ENCODE measurements at places on chromosomes 11 and 22.
A peak's percentile ranks its signal among the peaks of the same experiment; 100 is the strongest.

GRCh38 chr11:105273660-105274280, 134.2 kb upstream of the CARD18 start:
- no peak for DNase-seq

GRCh38 chr11:46987183-46987582, 50.6 kb downstream of the CSTPP1 start:
- DNase-seq: no peak

DNA sequence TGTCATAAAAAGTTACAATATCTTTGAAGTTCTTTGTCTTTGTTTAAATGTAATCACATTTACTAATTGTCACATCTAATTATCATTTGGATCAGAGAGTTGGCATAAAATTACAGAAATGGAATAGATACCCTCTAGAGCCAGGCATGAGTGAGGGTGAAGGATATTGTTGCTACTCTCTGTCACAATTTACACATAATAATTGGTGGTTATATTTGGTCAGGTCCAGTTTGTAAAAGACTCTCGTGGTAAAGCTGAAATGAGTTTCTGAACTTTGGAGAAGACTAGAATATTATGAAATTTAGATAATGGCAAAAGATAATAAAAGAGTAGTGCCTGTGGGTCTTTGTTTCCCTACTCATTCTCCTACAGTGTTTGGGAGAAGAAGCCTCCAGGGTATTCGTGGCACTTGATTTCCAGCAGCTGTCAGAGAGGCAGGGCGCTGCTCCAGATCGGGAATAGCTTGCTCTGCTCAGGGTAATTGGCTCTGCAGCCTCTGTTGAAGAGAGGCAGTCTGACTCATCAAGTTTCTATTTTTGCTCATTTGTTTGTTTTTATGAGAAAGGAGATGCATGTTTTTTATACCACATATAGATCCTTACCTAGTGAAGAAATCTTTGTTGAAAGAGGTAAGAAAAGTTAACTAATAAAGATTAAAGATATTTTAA, 349.9 kb downstream of the CNTN5 start:
- DNase-seq: no peak

GRCh38 chr22:33109514-33110430, 51.6 kb upstream of the SYN3 start:
- no peak for DNase-seq

- DNase-seq: peak; percentile 84
These were observed 5.3 kb upstream of the LRRN4CL start for GRCh38 chr11:62694455-62695167.

DNA sequence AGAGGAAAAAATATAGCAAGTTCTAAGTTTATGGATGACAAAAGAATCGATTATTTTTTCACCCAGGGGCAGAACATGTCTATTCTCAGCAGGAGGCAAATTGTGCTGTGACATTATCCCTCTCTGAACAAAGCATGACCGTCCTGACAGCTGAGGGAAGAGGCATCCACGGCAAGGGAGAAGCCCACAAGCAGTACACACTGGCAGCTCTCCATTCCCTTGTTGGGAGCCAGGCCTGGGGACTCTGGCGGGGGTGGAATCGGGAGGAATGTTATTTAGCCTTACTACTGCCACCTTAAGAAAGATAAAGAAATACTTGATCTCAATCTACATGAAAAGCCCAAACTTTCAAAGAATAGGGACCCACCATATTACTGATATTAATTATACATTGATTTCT, 3.4 kb downstream of the KIRREL3 start:
- no peak for DNase-seq

DNA sequence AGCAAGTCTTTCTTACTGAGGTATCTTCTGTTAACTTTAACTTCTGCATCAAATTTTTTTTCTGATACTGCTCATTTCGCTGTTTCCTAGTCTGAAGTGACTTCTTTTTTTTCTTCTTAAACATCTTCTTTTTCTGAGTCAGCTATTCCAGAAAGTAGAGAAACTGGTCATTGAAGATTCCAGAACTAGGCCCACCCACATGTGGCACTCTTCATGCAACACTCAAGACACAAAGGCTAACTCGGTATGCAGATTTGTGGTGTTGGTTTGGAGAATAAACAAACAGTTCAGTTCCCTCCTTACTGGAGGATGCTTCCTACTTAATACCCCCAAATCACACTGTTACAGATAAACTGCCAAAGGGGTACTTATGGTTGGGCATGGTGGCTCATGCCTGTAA, 25.2 kb upstream of the MTCH2 start:
- no peak for DNase-seq
